Neural crest cell (in vitro differentiated cells): ENCODE measurements at places on chromosomes 3 and 15. TPM values are rescaled to one million over a fixed set of nuclear protein-coding genes. Genes with fewer than 3 reads are reported as not detected.

DNA sequence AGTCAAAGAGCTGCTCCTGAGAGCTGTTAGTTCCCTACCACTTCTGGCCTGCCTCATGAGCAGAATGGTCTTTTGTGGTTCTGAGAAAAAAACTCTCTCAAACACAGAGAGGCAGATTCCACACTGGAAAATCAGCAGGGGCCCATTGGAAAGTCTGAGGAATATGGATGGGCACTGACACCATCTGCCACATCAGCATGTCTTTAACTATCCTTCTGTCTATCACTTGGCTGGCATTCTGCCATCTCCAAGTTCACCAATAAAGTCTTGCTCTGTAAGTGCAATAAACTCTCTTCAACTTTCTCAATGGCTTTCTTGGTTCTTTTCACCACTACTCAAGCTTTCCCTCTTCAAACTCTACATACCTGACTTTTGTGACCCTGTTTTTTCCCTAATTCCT lies 101.3 kb upstream of the GALNT15 start:
- no peak overlapping the region for H3K4me3 ChIP-seq
- no peaks in the 10 kb centered on the region for H3K36me3 ChIP-seq
- H3K27ac ChIP-seq: no peak overlapping the region
- no peak for DNase-seq
- H3K4me1 ChIP-seq: no peaks in the 10 kb centered on the region

DNA sequence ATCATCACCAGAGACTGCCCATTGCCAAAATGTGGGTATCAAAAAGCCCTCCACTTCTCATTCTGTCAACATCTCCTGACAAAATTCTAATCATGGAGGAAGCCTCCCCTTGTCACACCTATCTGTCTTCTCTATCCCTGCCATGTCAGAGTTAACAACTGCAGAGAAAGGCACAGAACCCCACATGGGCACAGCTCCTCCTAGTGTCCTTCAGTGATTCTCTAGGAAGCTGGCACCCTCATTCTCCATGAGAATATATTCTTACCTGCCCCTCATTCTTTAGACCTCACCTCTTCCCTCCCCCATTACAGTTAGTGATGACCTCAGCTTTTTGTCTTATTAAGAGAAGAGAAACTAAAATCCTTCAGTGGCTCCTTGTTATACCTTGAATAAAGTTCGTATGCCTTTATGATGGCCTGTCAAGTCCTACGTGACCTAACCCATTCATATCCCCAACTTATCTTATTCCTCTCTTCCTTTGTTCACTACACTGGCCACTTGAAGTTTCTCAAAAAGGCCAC lies 44.6 kb downstream of the NME9 start:
- no peaks in the 10 kb centered on the region for H3K4me1 ChIP-seq
- H3K27ac ChIP-seq: no peak overlapping the region
- no peaks in the 10 kb centered on the region for H3K27me3 ChIP-seq
- no peak overlapping the region for H3K4me3 ChIP-seq

DNA sequence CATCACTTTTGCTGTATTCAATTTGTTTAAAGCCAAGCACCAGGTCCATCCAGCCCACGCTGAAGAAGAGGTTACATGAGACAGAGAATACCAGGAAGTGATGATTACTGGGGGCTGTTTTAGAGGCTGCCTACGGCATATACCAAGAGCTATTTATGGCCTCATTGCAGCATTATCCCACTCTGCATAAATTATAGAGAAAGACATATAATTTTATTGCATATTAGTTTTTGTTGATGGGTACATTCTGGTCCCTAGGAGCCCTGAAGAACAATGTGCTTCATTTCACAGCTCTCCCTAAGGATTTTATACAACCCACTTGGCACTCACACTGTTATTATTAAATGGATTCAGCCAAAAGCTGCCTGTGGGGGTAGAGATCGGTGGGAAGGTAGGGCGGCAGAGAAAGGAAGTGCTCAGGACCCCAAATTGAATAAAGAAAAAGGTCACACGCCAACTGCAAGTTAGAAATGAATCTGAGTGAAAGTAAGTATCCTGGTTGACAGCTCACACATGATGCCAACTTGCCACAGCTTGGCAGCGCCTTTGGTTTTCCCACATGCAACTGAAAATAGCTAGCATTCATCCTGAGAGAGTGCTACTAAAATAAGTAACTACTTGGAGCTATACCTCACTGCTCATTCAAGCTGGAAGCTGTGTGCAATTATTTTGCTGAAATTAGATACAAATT lies 73.7 kb downstream of the CCNL1 start:
- no peak overlapping the region for H3K27ac ChIP-seq
- no peak for DNase-seq
- H3K36me3 ChIP-seq: no peaks in the 10 kb centered on the region
- H3K4me3 ChIP-seq: no peak overlapping the region
- no peaks in the 10 kb centered on the region for H3K27me3 ChIP-seq

DNA sequence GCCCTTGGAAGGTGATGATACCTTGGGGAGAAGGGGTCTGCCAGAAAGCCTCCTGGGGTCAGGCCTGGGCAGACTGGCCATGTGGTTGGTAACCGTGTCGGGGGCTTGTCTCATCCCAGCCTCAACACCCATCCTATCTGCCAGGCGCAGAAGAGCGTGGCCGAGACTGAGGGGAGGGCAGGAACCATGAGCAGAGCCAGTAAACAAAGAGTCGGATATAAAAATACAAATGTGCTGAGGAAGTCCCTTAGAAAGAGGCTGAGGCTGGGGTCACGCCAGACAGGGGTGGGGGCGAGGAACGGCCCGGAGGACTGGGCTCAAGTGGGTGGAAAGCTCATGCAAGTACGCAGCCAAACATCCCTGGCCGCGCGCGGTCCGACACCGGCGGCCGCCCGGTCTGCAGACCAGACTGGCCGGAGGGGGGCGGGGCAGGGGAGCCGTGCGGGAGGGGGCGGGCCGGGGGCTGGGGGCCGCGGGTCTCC lies 1.9 kb downstream of the CAMK2N2 start:
- H3K27ac ChIP-seq: no peak overlapping the region
- peaks cover 74% of the 10 kb centered on the region for H3K27me3 ChIP-seq
- peaks cover 18% of the 10 kb centered on the region for H3K4me1 ChIP-seq
- H3K4me3 ChIP-seq: peak overlapping the region; percentile 82
- H3K36me3 ChIP-seq: no peaks in the 10 kb centered on the region

DNA sequence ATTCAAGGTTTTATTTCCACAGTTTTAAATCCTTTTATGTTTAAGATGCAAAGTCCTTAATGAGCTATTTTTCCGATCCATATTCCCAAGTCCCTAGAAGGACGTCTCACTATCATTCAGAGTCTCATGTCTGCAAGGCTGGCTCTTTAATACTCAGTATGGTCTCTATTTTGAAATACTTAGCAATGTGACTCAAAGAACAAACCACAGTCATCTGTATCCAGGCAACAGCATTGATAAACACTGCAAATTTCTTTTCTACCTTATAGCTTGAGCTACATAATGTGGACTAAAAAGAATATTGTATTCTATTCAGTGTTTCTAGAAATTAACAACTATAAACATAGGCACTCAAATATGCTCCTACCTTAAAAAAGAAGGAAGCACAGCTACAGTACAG lies 588.3 kb upstream of the NAALADL2 start:
- peaks cover 11% of the 10 kb centered on the region for H3K4me1 ChIP-seq
- no peak overlapping the region for H3K4me3 ChIP-seq
- H3K27me3 ChIP-seq: no peaks in the 10 kb centered on the region
- DNase-seq: no peak

- H3K4me1 ChIP-seq: no peaks in the 10 kb centered on the region
- no peak overlapping the region for H3K4me3 ChIP-seq
- H3K36me3 ChIP-seq: no peaks in the 10 kb centered on the region
Observed at GRCh38 chr3:69562020-69562419, 176.1 kb upstream of the FRMD4B start.

DNA sequence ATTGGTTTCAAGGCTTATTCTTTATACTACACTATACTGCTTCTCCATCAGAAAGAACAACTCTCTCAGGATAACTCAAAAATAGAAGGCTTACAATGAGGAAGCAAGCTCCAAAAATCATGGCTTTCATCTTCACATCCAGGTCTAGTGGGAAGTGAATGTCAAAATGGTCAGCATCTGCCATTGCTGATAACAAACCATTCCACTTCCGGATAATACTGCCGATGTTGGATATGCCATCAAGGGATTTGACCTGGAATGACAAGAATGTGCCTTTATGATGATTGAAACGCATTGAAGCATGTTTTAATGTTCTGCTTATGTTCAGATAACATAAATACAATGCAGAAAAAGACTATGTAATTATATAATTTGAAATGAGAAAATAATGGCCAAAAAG lies 34.0 kb upstream of the PLOD2 start:
- H3K36me3 ChIP-seq: no peaks in the 10 kb centered on the region
- H3K27ac ChIP-seq: no peak overlapping the region
- no peaks in the 10 kb centered on the region for H3K27me3 ChIP-seq
- DNase-seq: no peak
- no peak overlapping the region for H3K4me3 ChIP-seq

Gene EPM2AIP1
- 27.9 and 30.1 TPM in 2 replicates for total RNA-seq

DNA sequence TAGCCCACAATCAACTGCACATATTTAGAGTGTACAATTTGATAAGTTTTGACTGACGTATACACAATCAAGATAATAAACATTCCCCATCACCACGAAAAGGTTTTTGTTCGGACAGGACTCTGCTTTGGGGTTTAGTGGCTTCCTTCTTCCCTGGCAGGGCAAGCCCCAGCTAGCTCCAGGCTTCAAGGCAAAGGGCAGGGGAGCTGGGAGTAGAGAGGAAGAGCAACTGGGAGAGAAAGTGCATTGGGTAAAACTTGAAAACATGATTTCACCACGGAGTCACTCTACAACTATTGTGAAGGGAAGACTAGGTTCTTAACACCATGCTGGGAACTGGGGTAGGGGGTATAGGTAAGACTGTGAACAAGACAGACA lies 185.1 kb upstream of the UBE2E1 start:
- H3K4me3 ChIP-seq: no peak overlapping the region
- H3K4me1 ChIP-seq: no peaks in the 10 kb centered on the region
- no peak for DNase-seq
- no peaks in the 10 kb centered on the region for H3K27me3 ChIP-seq

Gene PCOLCE2
- total RNA-seq: 4.9 and 6.3 TPM in 2 replicates

DNA sequence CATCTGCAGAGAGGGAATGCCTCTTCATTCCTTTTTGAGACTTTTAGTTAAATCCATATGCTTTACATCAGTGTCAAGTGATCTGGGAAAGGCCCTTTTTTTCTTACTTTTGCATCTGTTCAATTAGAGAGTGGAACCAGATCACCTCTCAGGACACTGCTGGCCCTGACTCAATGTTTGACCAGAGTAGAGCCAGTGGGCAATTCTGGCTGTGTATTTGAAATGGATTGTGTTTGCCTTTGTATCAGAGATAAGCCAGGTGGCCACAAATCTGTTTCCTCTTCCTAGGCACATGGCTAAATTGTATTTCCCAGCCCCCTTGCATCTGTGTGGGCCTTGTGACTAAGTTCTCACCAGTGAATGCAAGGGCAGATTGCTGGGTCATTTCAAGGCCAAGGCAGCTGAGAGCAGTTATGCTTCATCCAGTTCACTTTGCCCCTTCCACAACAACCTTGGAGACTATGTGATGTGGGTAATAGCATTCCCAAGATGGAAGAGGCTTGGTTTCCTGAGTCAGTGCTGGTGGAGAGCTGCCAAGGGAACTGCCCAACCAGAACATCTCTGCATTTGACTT lies 75.6 kb upstream of the CACNA2D3 start:
- no peaks in the 10 kb centered on the region for H3K27me3 ChIP-seq
- H3K4me1 ChIP-seq: no peaks in the 10 kb centered on the region
- H3K27ac ChIP-seq: no peak overlapping the region
- no peaks in the 10 kb centered on the region for H3K36me3 ChIP-seq
- H3K4me3 ChIP-seq: no peak overlapping the region
- DNase-seq: no peak

Gene SEC11A
- total RNA-seq: 200 and 201 TPM in 2 replicates

Gene TMEM108
- total RNA-seq: 5.3 and 5.8 TPM in 2 replicates

Gene ATP2B2
- 0.23 and 0.42 TPM in 2 replicates for total RNA-seq

Gene GPR156
- total RNA-seq: 1.4 and 2.4 TPM in 2 replicates

Gene KBTBD13
- not detected in 2 replicates for total RNA-seq

Gene TMCO5A
- total RNA-seq: not detected in 2 replicates

DNA sequence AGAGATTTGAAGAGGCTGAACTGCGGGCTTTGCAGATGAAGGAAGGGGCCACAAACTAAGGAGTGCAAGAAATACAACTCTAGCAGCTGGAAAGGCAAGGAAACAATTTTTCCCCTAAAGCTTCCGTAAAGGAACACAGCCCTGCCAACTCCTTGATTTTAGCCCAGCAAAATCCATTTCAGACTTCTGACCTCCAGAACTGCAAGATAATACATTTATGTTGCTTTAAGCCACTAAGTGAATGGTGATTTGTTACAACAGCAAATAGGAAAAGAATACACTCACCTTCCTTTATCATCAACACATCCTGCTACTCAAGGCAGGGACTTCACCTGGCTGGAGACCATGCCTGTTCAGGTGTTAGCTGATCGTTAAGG lies 119.3 kb upstream of the NR2E3 start:
- H3K27me3 ChIP-seq: peaks cover 9% of the 10 kb centered on the region
- DNase-seq: no peak

DNA sequence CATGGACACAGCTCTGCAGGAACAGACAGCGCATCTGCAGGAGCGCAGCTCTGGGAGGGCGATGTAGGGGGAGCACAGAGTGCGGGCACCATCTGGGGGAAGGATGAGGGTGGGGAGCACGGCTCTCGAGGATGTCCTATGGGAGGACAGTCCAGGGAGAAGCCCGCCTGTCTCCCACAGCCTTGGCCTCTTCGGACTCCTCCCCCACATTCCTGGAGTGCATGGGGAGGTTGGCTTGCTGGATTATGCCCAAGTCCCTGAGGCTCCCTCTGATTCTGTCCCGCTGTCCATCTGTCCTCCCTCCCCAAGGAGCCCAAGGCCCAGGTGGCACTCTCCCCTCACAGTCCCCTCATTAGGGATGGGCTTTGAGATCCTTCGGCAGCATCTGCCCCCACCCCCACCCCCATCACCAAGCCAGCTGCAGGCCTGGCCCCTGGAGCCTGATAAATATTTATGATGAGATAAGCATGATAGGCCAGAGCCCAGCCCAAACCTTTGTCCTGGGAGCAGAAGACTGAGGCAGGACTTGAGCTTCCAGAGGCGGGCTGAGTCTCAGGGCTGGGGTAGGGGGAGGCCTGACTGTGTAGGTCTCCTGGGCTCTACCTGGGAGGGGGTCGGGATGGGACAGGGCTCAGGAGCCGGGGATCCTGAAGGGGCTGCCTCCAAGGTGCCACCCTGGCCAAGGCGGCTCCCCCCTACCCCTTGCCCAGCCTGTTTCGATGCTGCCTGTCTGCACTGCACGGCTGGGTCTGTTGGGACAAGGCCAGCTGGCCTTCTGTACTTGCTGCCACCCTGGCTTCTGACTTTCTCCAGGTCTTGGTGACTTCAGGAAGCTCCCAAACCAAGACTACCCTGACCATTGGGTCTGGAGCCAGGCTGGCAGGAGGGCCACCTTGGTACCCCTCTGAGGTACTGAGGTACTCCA lies 28.6 kb upstream of the SEMA3F start:
- peaks cover 2% of the 10 kb centered on the region for H3K27me3 ChIP-seq
- DNase-seq: no peak
- no peak overlapping the region for H3K27ac ChIP-seq
- H3K4me3 ChIP-seq: peak overlapping the region; percentile 74

- DNase-seq: no peak
- H3K27me3 ChIP-seq: no peaks in the 10 kb centered on the region
- H3K4me3 ChIP-seq: no peak overlapping the region
Observed at GRCh38 chr3:95341314-95341713, 1278.5 kb downstream of the NSUN3 start.

- H3K27ac ChIP-seq: no peak overlapping the region
- H3K36me3 ChIP-seq: peaks cover 19% of the 10 kb centered on the region
- H3K4me3 ChIP-seq: no peak overlapping the region
- H3K4me1 ChIP-seq: no peaks in the 10 kb centered on the region
Observed at GRCh38 chr3:9450126-9450525, 52.7 kb downstream of the SETD5 start.
